ENCODE measurements at places on chromosomes 5 and 9. TPM values are rescaled to one million over a fixed set of nuclear protein-coding genes. Genes with fewer than 3 reads are reported as not detected.

Gene MARCOL
- polyA plus RNA-seq: not detected

Gene SLC35D2
- polyA plus RNA-seq: 23.3 TPM

Gene ARHGEF37
- 8.0 TPM for polyA plus RNA-seq

Gene C5orf46
- not detected for polyA plus RNA-seq

Gene OR4F3
- not detected for polyA plus RNA-seq

Gene CNTFR
- 2.9 TPM for polyA plus RNA-seq

Gene CENPP
- polyA plus RNA-seq: 2.9 TPM

Gene ARHGEF39
- polyA plus RNA-seq: 2.8 TPM

Gene PCDHB2
- 1.3 TPM for polyA plus RNA-seq

Gene SMIM33
- not detected for polyA plus RNA-seq

Gene FST
- polyA plus RNA-seq: 4.1 TPM

Gene CCL28
- 8.9 TPM for polyA plus RNA-seq

Gene PCDHGC3
- polyA plus RNA-seq: 29.1 TPM

Gene IL5
- polyA plus RNA-seq: not detected

Gene BRIX1
- 21.4 TPM for polyA plus RNA-seq

Gene CDKN2B
- 12.8 TPM for polyA plus RNA-seq

Gene CCL27
- not detected for polyA plus RNA-seq

Gene AGXT2
- not detected for polyA plus RNA-seq

Gene SPATA31E1
- not detected for polyA plus RNA-seq

Gene IL7R
- polyA plus RNA-seq: 2.3 TPM

Gene UNC13B
- 13.3 TPM for polyA plus RNA-seq

Gene RNF180
- 2.4 TPM for polyA plus RNA-seq

Gene PKD2L2
- not detected for polyA plus RNA-seq

Gene GMCL2
- not detected for polyA plus RNA-seq

Gene PCDHGA3
- polyA plus RNA-seq: 0.08 TPM

Gene DCANP1
- not detected for polyA plus RNA-seq

Gene BTNL3
- polyA plus RNA-seq: 0.33 TPM

Gene DYNC2I2
- 67.5 TPM for polyA plus RNA-seq

Gene TMEM174
- not detected for polyA plus RNA-seq

Gene ORM2
- 17.1 TPM for polyA plus RNA-seq

Gene MSH3
- polyA plus RNA-seq: 3.4 TPM

Gene LCN1
- not detected for polyA plus RNA-seq

Gene PROB1
- 0.76 TPM for polyA plus RNA-seq

Gene TMEM161B
- polyA plus RNA-seq: 10.2 TPM

Measured in stomach (tissue), 19 donors.